ENCODE measurements at places on chromosomes 1 and 21. TPM values are rescaled to one million over a fixed set of nuclear protein-coding genes. Genes with fewer than 3 reads are reported as not detected.
A peak's percentile ranks its signal among the peaks of the same experiment; 100 is the strongest.

DNA sequence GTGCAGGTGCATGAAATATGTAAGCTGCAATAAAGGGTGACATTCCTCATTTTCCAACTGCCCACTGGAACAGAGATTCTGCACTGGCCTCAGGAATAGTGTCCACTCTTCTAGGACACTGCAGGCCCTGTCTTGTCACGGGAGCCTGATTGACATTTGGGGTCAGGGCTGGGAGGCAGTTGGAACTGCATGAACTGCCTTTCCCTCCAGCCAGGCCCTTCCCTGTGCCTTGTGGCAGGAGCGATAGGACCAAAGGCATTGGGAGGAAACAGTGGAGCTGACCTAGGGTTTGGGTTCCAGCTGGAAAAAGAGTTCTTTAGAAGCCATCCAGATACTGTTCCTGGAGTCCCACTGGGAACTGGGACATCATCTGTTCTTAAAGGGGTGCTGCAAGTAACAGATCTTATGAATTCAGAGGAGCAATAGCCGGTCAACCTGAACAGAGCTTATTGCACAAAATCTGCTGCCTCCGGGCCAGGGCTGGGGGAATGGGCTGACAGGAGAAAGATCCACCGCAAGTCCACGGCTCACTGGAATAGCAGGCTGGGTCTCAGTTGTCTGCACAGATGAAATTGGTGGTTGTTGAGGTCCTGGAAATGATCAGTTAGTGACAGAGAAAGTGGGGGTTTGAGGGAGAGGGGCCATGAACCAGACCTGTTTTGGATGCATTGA, 451.7 kb downstream of the CAMTA1 start:
- no peak for DNase-seq

- DNase-seq: peak; percentile 65
These were observed 70.4 kb upstream of the TARDBP start for GRCh38 chr1:10941891-10942541.

- no peak for DNase-seq
These were observed 38.7 kb downstream of the ELF3 start for GRCh38 chr1:202049129-202049528.

DNA sequence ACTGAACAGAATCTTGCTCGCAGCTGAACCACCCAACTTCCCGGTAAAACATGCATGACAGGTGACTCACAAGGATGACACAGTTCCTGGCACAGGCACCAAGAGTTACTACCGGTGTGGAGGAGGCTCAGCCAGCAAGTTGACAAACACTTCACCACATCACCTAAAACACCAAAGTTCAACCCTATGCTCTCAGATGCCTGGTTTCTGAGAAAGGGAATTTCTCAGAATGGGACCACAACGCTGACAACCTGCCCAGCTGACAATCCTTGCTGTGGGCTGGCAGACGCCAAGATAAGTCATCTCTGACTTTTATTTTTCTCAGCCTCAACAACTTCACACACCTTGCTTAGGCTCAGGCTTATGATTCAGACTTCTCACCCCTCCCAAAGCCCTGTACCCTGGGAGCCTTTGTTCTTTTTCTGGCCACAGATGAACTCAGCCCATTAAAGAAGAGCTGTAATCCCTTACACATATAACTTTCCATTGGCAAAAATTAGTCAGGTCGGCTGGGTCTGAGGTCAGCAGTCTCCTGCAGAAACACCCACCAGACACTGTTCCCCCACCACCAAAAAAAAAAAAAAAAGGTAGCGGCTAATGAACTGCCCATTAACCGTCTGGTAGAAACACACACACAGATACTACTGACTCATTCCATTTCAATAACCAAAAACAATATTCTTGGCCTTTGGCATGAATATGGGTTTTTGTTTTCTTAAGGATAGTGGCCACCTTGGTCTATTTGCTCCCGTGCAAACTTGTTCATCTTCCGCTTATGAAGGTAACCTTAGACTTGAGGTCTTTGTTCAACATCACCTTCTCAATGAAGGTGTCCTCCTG, 10.8 kb upstream of the TIAM1 start:
- DNase-seq: no peak

DNA sequence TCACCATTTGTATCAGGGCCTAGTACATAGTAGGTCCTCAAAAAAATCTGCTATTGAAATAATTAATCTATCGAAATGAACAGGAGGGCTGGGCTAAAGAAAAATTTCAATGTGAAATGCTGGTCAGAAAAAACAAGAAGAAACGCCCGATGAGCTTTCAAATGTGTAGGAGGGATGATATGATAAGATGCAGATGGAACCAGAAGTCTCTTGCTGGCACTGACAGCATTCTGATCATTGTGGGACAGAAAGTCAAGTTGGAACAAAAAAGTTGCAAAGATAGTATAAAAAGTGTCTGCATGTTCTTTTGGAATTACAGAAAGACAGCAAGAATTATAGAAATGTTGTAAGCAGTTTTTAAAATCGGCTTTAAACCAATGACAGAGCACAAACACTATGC, 11.1 kb downstream of the G0S2 start:
- DNase-seq: no peak

GRCh38 chr1:238409191-238409850, 518.6 kb upstream of the ZP4 start:
- no peak for DNase-seq

GRCh38 chr1:85462931-85463649, 1.9 kb downstream of the DDAH1 start:
- DNase-seq: no peak

- peak; percentile 57 for DNase-seq
These were observed 25.0 kb downstream of the CRYAA start for GRCh38 chr21:43193651-43194302.

ATP1A2 gene
- 83.8 TPM for polyA plus RNA-seq

FAAP20 gene
- 83.0 TPM for polyA plus RNA-seq
